SHP77 treated with DMSO at 0.1 percent for 48 hours (cell line): ENCODE measurements at places on chromosomes 1 and 21.

- no peak for DNase-seq
Observed at GRCh38 chr21:36203603-36203889, 46.9 kb downstream of the DOP1B start.

- no peak for DNase-seq
Observed at GRCh38 chr1:198423673-198424072, 116.8 kb downstream of the ATP6V1G3 start.

DNA sequence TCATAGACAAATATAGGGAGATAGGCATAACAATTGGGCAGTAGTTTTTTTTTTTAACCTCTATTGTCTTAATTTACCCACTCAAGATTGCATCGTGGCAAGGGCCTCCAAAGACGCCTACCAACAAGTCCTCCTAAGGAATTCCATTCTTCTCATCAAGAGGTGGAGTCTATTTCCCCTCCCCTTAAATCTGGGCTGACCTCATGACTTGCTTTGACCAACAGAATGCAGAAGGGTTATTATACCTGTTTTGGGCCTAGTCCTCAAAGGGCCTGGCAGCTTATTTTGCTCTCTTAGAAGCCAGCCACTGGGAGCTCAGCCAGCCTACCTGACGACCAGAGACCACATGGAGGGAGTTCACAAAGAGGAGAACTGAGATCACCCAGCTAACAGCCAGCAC lies 92.3 kb downstream of the COQ8A start:
- no peak for DNase-seq

DNA sequence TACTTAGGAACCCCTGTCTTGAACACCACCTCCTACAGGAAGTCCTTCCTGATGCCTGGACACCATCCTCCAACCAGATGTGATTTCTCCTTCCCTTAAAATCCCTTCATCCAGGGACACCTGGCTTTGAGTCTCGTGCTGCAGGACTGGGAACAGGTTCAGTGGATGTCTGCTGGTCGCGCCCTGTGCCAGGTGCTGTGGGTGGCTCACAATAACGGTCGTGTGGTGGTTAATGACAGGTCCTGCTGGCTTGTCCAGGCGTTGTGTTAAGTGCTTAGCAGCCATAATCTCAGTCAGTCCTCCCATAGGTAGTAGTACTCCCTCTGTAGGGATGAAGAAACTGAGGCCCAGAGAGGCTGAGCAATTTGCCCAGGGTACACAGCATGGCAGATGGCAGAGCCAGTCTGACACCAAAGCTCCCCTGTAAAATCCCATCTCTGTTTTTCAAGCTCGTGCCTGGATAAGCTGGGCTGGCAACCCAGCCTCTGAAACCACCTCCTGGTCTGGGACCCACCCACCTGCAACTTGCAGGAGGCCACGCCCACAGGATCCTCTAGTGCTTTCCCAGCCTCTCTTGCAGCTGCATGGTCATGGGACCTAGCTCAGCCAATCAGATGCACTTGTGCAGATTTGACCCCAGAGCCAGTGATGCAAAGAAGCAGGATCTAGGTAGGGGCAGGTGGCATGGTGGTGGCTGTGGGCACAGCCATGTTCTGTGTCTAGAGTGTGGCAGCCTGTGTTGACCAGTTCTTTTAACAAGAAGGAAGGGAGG lies 106.0 kb upstream of the IFFO2 start:
- DNase-seq = peak; percentile 64

DNA sequence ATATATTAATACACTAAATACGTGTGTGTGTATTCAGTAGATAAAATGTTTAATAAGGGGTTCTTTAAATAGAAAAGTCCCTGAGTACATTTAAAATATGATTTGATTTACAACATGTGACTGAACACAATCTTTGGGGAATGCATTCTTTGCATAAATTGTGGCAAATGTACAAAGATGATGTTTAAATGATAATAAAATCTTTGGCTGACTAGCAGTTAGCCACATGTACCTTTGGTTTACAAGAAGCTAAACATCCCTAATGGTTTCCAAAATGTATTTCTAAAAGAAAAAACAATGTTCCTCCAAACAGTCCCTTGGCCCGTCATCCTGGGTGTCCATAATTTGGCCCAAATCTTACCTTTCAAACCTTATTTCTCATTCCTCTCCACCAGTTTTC lies 106.4 kb upstream of the MARK1 start:
- DNase-seq = no peak

GRCh38 chr1:206081856-206082255 lies 28.9 kb downstream of the RHEX start:
- DNase-seq = no peak
